Stimulated activated CD4-positive, alpha-beta T cell treated with anti-CD3 and anti-CD28 coated beads, Interleukin-4, amount 100 ng/mL, for 1 hour (primary cell): ENCODE measurements at places on chromosomes 3 and 15.

- DNase-seq = no peak
These were observed 451 bp downstream of the ONECUT1 start for GRCh38 chr15:52789601-52790168.

DNA sequence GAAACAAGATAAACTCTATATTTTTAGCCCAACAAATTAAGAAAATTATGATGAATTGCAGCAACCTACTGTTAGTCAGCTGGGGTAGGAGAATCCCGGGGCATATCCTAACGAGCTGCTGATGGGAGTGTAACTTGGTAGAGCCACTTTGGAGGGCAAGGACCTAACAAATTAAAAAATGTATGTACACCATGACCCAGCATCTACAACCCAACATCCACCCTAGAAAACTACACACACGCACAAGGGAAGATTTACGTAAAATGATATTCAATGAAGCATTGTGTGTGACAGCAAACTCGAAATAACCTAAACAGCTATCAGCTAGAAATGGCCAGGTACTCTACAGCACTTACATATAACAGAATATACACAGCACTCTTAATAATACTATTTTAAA lies 1.9 kb downstream of the BCL2A1 start:
- DNase-seq = no peak

GRCh38 chr3:114290911-114291901 lies 2.6 kb upstream of the TIGIT start:
- peak; percentile 90 for DNase-seq

DNA sequence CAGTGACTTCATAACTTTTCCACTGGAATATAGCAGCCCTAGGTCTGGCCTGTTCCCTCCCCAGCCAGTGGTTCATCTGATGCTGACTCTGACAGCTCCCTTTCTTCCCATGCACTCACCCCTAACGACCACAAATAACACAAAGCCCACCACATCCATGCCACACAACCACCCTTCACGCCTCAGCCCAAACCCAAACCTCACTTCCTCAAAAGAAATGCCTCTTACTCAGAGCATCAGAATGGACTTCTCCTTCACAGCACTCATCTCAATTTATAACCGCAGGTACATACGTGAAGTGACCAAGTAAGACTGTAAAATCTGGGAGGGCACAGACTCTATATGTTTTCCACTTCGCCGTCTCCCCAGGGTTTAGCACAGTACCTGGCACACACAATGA lies 1.1 kb downstream of the RBSN start:
- DNase-seq = no peak

- DNase-seq = no peak
These were observed 18.3 kb downstream of the FBXO22 start for GRCh38 chr15:75921732-75922703.
